ENCODE measurements at places on chromosomes 5 and 9. TPM values are rescaled to one million over a fixed set of nuclear protein-coding genes. Genes with fewer than 3 reads are reported as not detected.

DNA sequence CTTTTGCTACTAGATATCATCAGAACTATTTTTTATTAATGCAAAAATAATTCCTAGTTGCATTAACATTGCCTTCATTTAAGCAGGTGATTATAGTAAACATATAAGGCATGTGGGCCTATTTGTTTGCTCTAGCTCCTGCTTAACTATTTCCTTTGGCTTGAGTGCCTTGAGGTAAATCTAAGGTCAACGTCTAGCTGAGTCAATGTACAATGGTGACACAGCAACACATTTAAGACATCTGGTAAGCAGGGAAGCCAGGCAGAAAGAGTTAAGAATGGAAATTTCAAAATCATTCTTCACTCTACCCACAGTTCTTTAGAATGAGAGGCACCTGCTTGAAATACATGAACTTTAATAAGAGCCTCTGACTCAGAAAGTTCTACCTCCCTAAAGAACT lies 111.9 kb upstream of the FST start:
- DNase-seq: no peak

DNA sequence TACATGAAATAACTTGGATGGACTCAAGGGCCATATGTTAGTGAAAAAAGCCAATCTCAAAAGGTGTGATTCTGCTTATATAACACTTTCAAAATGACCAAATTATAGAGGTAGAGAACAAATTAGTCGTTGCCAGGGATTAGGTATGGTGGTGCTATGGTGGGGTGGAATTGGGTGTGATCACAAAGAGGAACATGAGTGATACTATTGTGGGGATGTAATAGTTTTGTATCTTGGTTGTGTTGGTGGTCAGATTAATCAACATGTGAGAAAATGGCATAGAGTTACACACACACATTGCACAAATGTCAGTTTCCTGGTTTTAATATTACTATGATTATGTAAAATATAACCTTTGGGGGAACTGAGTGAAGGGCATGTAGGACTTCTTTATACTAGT lies 31.9 kb downstream of the CAMK4 start:
- DNase-seq: no peak

- DNase-seq: no peak
These were observed 129.3 kb upstream of the EPB41L4A start for GRCh38 chr5:112548246-112548881.

DNA sequence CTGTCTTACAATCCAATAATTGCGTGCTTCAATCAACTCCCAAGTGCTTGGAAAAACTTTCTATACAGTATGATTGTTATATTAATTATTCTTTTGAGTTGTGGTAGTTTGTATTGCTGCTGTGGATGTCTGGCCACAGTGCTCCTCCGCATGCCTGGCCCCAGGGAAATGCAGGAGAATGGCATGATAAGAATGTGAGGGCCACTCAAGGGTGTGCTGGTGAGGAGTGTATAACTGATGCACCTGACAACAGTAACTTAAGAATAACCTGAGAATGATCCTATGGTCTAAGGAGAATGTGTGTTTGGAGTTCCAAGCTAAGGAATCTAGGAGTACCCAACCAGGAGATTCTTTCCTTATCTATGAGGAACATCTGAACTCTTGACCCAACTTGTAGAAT lies 152.9 kb upstream of the APC start:
- DNase-seq: no peak

DNA sequence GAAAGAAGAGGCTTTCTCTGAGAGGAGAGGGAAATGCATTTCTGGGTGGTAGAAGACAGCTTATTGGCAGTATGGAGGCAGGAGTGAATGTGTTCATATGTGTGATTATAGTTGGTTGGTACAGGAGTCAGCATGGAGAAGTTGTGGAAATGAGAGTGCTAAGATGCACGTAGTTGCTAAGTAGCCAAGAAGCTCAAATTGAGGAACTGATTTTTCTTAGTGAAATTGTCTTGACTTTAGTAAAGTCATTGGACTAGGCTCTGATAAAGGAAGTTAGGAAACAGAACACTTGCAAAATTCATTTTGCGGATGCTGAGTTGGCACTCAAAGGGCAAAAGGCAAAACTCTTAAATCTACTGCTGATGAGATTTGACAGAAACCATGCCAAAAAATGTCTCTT lies 158.9 kb upstream of the VCAN start:
- DNase-seq: no peak

- no peak for DNase-seq
These were observed 16.7 kb downstream of the GCNT1 start for GRCh38 chr9:76475686-76476085.

GRCh38 chr9:98995059-98995671 lies 51.5 kb downstream of the COL15A1 start:
- peak; percentile 50 for DNase-seq

DNA sequence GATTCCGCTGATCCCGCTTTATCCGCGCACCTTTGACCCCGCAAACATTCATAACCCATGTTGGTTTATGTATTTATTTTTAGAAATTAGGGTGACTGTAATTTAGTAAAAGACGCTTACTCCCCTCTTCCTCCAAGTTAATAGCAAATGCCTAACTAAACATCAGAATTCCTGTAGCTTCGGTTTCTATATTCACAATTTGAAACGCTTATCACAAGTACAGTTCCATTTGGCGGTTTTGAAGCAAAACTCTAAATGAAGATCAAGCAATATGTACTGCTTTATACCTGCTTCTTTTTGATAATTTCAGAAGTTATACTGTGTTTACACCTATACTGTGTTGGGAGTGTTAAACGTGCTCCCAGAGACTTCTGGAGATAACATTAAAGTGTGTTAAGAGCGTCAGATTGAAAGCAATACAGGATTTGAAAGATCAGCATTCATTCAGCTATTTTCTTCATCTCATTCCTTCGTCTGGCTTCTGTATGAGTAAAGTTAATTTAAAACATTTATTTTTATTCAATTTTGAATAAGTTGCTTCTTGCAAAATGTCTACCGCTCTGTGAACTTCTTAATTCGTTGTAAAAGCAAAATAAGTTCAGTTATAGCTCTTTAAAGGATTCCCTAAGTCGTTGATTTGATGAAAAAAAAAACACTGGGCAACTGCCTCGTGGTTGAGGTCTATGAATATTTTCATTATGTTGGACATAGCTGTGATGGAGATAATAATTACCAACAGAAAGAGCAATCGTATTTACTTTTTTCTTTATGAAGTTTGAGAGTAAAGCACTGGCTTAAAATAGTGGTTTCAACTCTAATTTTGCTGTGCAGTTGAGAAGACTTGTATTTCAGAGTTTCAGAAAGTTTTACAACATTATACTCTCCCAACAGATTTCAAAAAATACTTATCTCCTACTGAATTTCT lies 2.5 kb downstream of the PRDM6 start:
- no peak for DNase-seq

GRCh38 chr9:89137542-89138462 lies 40.8 kb downstream of the SHC3 start:
- DNase-seq: peak; percentile 74

DNA sequence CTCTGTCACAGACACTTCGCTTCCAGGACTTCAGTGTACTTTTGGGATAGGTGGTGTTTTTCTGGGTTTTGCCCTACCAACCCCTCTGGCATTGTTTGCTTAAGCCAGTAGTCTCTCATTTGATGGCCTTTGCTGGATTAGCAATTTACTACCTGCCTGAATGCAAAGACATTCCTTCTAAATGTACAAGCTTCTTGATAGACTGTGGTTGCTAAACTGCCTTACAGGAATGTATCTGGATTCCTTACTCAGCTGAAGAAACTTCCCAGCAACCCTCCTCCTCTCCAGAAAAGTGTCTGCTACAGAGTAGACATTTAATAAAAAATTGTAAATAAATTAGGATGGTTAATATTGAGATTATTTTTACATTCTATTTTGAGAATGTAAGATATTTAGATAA lies 1916.7 kb downstream of the EFNA5 start:
- DNase-seq: no peak

DNA sequence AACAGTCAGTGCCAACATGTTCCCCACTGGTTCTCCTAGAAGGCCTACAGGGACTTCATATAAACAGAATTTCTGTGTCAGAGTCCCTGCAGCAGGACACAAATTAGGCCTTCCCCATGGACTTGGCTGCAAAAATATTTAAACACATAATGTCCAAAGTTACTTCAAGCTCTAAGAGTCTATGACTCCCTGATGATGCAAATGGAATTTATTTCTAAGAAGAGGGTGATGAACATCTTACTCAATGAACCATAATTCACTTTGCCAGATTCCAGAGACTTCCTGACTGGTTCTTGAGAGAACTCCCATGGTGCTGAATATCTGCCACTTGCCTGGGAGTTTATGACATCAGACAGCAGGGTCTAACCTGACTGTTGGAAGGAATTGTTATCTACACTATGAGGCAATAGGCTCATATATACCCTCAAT lies 32.7 kb upstream of the ADRA1B start:
- no peak for DNase-seq

DNA sequence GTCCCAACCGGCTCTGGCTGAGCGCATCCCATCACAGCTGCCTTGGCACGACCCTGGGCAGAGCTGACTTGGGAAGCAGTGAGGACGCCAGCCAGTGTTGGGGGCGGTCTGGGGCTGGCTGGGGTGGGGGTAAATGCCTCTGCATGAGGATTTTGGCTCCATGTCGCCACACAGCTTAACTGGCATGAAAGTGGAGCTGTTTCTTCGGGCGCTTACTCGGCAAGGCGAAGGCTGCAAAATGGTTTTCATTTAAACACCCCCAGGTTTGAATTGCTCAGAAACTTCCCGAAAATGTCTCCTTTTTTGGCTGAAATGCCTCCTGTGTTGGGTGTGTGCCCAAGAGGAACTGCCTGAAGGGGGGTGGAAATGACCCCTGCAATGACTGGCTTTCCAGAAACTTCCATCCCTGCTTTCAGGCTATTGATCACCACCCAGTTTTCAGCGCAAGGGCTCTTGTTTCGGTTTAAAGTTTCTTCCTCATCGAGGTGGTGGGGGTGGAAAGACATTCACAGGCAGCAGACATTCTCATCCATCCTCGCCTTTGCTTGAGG lies 38.3 kb downstream of the PTGES start:
- no peak for DNase-seq

GRCh38 chr5:82512025-82512424 lies 233.9 kb upstream of the RPS23 start:
- no peak for DNase-seq

- DNase-seq: no peak
These were observed 134.4 kb downstream of the BARX1 start for GRCh38 chr9:93820667-93821306.

- DNase-seq: no peak
These were observed 718.2 kb downstream of the SEMA5A start for GRCh38 chr5:8827696-8828095.

DNA sequence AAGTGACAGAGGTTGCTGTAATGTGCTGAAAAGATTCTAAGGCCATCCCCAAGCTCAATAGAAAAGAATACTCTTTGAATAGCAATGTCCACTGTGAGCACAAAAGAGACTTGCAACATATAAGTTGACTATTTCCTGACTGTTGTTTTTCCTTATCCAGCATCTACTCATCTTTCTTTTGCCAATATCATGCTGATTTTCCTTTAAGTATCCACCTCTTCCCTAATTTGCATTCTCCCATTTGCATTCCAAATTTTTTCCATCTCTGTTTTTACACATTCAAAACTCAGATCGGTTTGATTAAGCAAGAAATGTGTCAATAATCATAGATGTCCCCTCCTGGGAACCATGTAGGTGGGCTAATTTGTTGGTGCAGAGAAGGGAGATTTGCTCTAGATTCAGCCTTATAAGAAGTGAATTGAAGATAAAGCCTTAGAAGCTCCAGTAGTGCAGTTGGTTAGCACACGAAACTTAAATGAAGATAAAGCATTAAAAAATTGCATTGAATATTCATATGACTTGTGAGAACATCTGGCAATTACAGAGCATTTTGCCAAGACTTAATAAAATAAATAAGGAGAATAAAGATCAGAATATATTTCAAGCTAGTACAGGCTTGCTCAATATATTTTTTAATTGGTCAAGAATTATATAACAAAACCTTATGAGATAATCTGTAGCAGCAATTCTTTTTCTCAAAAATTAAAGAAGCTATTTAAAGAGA lies 267.6 kb downstream of the TMEM167A start:
- no peak for DNase-seq

DNA sequence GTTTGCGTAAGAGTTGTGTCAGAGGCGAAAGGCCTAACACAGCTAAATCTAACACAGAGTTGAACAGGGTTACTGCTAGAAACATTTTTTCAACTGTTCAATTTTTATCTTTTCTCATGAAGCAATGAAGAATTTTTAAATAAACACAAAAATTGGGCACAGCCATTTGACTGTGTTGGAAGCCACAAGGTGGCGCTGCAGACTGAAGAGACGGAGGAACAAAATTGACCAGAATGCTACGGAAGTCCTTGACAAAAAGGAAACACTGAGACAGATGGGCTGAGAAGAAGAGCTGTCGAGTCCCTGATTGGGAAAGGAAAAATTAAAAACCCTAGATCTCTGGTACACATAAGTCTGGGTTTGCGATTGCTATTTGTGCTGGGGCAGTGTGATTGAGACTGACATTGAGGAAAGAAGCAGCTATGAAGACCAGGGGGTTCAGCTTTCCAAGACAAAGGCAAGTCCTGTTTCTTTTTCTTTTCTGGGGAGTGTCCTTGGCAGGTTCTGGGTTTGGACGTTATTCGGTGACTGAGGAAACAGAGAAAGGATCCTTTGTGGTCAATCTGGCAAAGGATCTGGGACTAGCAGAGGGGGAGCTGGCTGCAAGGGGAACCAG lies at the start of gene PCDHB9:
TSS of gene PCDHB9 (plus strand) at position 265 of the 616 bp plus-strand sequence. CDS start at position 423, 158 bp downstream.
- DNase-seq: no peak

GRCh38 chr9:15182101-15182551 lies 124.9 kb downstream of the TTC39B start:
- DNase-seq: no peak

DNA sequence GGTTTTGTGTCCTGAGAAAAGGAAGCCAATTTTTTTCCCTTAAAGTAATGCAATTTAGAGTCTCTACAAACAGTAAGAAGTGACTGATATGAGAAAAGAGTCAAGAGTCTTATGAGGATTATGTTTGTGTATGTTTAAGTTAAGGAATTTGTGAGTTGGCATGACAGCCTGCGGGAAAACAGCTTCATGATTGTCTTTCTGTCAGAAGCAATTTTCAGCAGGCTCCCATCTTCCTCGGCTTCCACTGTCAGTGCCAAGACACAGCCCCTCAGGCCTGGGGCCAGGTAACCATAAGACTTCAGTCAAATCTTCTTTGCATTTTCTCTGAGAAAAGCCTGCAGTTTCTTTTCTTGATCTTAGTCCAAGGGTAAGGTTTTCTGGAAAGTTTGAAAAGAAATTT lies 17.0 kb upstream of the SELENOP start:
- no peak for DNase-seq

The CER1 gene
- total RNA-seq: 0.97 TPM

The ADAMTS12 gene
- 23.8 TPM for total RNA-seq

The STPG3 gene
- not detected for total RNA-seq

The NTNG2 gene
- not detected for total RNA-seq

The SPAG8 gene
- 4.0 TPM for total RNA-seq

The SMIM33 gene
- not detected for total RNA-seq

The PLEKHG4B gene
- total RNA-seq: 0.37 TPM

Data from uterus (tissue), 4 donors.